ENCODE measurements at places on chromosomes 3 and 15.

DNA sequence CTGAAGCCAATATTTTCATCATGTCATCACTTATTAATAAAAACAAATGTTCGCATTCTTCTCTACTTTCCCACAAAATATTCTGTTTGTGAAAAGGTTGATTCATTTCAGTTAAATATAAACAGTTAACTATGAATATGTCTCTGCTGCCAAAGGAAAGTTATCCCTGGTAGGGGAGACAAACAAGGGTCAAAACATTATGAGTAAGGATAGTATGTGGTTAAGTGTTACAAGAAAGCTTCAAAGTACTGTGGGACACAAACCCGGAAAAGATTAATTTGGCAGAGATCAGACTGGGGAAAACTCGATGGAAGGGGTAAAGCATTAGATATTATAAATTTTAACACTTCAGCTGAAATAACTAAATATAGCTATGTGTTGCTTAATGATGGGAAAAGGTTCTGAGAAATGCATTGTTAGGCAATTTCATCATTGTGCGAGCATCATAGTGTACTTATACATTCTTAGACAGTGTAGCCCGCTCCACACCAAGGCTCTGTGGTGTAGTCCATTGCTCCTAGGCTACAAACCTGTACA, 436.5 kb upstream of the TBL1XR1 start:
- DNase-seq: no peak

DNA sequence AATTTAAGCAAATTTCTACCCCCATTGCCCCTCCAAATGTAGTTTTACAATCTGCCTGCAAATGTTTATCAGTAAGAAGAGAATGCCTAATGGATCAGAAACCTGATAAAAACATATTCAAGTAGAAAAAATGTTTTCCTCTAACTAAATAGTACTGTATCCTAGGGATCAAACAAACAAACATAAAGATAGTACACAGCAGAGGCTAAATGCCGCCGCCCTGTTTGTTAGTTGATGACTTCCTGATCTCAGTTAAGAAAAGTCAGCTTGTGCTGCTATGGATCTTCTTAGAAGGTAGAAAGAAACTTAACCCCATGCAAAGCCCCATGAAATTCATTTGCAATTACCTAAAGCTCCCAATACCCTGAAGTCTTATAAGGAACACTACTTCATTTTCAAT, 387.3 kb upstream of the THBS1 start:
- DNase-seq: no peak

GRCh38 chr3:25724948-25725645, 58.1 kb downstream of the NGLY1 start:
- no peak for DNase-seq

DNA sequence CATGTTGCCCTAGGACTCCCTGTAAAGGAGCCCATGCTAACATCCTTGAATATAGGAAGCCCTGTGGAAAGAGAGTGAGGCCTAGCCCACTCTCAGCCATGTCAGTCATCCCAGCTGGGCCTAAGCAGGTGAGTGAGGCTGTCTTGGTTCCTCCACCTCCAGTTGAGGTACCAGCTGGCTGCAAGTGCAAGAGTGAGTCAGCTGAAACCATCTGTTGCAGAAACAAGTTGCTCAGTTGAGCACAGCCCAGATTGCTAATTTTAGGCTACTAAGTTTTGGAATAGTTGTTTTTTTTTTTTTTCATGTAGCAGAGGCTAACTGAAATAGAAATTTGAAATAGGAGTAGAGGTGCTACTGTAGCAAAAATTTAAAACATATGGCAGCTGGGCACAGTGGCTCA, 43.7 kb upstream of the ADPGK start:
- no peak for DNase-seq

DNA sequence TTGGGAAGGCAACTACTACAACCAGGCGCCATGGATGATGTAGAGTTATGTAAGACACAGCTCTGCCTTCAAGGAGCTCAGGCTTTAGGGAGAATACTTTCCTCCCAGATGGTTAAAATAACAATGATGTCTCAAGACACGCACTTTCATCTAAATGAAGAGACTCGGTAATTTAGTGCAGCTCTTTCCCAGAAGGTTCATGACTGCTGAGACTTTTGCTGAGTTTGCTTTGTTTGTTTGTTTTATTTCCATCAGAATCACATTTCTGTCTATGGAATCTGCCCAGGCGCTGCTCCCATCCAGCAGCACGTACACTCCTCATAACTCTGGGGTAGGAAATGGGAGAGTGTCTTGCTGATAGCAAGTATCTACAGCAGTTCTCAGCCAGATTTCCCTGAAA, 33.9 kb upstream of the MEX3B start:
- DNase-seq: no peak

GRCh38 chr3:5035692-5036391, 56.6 kb downstream of the BHLHE40 start:
- no peak for DNase-seq

GRCh38 chr3:156135921-156136638, 15.7 kb downstream of the KCNAB1 start:
- peak; percentile 40 for DNase-seq

DNA sequence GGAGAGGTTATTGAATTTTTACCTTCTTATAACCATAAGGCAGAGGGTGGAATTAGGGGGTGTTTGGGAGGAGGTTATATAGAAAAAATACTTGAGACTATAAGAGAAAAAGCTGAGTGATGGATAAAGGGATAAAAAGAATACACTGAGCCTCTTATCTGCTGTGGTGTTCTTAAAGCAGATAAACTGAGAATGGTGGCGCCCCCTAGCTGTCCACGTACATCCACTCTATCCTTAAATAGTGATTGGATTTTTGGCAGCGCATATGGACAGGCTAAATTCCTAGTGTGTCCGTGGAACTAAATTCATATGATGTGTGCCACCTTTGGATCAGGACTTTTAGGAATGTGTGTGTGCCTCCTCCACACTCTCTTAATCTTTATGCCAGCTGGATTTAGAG, 121.1 kb downstream of the OXSM start:
- DNase-seq: peak; percentile 16

DNA sequence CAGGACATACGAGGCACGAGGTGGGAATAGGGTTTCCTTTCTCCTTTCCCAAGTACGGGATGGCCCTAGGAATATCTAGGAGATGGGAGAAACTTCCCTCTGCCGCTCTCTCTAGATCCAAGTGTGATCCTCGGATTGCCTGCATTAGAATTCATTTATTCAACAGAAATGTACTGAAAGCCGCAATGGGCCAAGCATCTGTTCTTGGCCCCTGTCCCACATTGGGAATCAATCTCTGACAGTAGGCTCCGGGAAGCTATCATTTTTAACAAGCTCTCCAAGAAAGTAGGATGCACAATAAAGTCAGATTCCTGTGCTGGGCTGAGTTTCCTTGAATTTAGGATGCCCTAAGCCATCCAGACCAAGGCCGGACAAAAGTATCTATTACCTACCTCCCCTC, 37.2 kb upstream of the CA12 start:
- no peak for DNase-seq

DNA sequence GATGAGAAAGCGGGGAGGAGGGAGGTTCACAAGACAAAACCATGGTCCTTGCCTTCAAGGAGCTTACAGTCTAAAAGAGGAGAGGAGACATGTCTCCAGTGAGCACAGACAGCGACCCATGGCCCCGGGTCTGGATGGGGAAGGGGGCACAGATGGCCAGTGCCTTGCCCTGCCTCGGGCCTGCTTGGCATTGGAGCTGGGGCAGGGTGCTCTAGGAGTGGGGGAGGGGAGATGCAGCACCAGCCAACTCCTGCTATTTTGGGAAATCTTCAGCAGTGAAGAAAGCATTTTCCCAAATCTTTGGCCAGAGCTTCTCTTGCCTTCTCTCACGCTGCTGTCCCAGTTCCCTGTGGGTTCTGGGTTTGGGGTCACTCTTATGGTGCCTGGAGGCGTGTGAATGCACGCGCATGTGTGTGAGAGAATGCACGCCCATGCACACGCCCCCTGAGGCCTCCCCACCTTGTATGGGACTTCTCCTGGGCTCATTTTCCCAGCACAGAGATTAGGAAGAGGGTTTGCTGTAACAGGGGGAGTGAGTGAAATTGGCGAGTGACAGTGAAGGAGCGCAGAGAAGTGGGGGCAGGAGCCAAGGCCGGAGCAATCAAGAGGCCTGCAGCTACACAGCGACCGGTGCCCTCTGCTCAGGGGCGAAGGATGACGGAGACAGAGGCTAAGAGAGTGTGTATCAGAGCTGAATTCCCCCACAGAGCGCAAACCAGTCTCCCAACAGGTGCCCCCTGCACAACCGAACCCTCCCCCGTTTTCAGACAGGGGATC, 71.5 kb downstream of the SEMA5B start:
- no peak for DNase-seq

DNA sequence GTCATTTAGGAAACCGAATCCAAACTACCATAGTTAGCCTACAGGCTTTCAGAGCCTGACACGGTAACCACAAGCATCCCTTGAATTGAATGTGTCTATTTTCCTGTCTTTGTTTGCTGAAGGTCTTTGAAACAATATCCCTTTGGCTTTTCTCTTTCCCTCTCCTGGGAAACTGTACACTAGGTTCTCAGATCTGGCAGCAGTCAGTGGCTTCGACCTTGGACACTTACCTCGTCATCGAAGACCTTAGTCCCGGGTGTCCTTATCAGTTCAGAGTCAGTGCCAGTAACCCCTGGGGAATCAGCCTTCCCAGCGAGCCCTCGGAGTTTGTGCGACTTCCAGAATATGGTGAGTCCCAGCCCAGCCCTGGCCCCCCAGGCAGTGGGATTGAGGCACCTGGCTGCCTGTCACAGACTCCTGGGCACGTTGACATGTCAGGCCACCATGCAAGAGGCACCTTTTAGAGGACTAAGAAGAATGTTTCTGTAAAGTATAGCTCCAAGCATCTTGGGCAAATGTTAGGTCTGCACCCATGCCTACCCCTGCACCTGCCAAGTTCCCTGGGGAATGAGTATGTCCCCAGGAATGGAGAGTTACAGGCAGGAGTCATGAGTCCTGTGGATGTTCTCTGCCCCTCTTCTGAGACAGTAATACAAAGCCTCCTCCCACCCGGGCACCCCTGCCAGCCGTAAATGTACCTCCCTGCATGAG, 30.4 kb upstream of the UMPS start:
- no peak for DNase-seq

- DNase-seq: no peak
These were observed 125.3 kb downstream of the BDH1 start for GRCh38 chr3:197430502-197430901.

DNA sequence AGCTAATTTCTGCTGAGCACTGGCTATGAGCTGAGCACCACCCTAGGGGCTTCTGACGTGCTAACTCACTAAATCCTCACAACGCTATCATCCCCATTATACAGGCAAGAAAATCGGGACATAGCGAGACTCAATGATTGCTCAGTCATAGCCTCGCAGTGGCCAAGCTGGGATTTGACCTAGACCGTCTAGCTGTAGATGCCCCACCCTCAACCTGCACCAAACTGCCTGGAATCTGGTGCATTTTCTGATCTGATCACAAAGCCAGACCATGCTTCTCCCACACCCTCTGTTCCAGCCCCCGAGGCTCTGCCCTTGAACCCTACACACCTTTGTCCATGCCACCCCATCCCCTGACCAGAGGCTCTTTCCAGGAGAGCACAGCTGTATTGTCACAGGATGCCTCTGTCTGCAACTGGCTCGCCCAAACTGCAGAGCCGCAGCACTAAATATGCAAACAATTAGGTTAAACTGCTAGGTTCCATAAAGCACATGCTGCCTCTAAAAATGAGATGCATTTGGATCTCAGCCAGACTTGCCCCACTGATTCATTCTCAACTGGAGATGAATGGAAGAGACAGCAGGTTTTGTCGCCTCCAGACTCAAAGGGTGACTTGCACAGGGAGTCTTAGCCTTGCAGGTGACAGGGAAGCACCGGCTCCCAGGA, 95.2 kb downstream of the NUP210 start:
- DNase-seq: no peak

GRCh38 chr3:156787001-156787400, 39.2 kb upstream of the LEKR1 start:
- DNase-seq: no peak

DNA sequence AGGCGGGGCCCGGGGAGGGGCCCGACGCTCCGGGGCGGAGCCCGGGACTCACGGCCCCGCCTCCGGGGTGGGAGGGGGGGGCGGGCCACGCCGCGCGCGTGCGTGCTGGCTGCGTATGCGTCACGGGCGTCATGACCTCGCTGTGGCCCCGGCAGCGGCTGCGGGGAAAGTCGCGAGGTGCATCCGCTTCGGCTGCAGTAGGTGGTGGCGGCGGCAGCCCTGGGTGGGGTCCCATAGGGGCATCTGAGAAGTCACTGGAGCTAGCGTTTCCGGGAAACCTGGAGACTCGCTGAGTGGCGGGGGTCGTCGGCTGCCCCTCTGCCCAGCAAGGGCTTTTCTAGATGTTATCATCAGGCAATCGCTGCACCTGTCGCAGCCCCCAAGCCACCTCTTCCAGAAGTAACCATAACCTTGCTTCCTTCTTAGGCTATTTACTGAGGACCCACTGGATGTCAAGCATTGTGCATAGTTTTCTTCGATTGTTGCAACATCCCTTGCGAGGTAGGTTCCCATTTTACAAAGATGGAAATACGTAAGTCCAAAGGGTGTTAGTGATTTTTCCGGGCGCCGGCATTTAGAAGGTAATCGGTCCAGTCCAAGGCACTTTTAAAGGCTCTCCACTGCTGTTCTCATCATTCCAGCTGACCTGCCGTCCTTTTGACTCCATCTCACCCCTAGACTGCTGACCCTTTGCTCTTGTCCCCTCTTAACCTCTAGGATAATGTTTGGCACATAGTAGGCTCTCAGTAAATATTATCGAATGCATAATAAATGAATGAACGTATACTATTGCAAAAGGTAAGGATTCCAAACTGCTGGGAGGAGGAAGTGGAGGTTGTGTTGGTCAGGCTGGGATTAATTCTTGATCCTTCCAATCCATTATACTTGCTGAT, at the start of gene GDPGP1:
TSS of gene GDPGP1 (plus strand) at position 114 of the 893 bp plus-strand sequence. CDS start 6,700 bp downstream, outside the sequence.
- peak; percentile 57 for DNase-seq

- DNase-seq: no peak
These were observed 125.3 kb upstream of the SKOR1 start for GRCh38 chr15:67700023-67700422.

GRCh38 chr3:86708893-86709292, 282.1 kb downstream of the VGLL3 start:
- DNase-seq: no peak

DNA sequence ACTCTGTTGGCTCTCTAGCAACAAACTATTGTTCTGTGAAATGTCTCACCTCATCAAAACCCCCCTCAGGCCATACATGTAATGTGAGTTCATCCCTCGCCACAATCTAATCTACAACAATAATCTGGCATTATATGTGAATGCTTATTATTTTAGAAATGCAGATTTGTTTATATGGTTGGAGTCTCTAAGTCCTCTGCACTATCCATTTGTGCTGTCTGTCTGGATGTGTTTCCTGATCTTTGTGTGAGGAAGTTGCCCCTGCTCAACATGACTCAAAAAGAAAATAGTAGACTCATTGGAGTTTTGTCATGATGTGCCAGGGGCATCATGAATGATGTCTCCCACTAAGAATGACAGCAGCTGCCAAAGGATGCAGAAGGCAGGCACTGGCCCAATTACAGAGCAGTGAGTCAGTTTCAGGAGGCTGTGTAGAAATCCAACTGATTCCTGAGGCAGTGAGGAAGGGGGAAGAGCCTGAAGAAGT, 161.6 kb upstream of the PDZRN3 start:
- DNase-seq: peak; percentile 13
